ENCODE measurements at places on chromosomes 2 and 18.
A peak's percentile ranks its signal among the peaks of the same experiment; 100 is the strongest.

DNA sequence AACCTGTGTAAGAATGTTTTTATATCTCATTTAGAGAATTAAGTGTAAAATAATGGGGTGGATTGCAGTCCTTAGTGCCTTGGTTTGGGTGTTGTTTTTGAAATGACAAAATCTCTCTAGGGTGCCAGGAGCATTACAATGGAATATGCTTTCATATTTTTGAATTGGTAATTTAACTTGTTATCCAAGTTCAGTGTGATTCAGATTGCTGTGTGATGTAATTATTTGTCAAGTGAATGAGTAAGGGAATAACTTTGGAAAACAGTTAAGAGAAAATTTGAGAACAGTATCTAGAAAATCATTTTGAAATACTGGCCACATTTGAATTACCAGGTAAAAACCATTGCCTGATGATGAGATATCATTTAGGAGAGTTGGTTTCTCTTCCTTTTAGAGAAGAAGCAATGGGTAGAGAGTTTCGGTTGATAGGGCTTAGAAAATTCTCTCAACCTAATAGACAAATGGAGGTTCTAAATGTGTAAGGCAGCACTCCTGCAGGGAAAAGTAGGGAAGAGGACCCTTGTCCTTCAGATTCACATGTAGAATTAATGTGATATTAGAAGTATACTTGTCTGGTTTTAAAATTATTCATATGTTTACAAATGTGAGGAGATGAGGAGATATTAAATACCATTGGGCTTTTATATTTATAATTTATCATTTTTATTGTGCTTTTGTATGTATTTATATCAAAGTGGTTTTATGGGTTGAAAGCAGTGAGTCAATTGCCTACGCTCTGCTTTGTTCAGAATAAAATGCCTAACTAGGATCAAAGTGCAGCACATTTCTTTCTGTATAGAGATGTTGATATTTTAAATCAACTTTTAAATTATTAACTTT, 124.8 kb downstream of the PHLPP1 start:
- DNase-seq: peak; percentile 25

- no peak for DNase-seq
These were observed 229.8 kb downstream of the CCDC178 start for GRCh38 chr18:33210575-33211189.

DNA sequence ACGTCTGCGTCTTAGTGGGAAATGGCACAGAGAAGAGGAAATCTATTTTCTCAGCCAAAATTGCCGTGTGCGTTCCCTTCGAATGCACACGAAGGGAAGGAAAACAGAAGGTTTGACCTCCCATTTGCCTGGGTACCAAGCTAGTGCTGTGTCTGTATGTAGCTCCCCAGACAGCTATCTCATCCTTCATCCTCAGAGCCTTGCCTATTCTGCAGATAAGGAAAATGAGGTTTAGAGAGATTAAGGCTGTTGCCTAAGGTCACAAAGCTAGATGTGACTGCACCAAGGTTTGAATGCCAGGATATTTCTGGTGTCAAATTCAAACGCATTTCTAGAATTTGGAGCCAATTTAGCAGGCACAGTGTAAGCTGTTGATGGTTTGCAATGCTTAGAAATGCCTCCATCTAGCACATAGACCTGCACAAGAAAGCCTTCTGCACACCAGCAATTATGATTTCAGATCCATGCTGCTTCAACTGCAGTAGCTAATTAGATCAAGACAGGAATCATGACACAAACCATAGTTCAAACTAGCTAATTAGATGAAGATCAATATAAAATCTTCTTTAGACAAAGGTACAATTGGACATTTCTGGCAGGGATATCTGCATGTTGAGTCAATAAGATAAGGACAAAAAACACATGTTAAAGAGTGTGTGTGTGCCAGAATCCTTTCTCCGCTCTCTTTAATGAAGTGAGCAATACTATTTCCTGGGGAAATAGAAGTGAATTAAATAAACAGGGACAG, 115.1 kb downstream of the CMPK2 start:
- no peak for DNase-seq

DNA sequence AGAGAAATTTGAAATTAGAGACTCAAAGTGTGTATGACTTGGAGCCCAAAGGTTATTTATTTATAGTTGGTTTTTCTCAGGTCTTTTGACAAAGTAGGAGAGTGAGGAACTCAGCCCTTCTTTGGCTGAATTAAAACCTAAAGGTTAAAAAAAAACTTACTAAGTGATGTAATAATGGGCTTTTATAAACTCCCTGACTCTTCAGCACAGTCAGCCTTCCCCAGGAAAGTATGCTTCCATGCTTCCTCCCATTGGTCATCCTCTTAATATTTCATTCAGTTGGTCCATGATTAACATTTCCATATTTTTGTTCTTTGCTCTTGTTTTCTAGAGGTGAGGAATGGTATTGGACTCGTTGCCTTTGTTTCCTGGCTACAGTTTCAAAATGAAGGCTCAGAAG, 7.2 kb downstream of the ARPC2 start:
- DNase-seq: no peak

DNA sequence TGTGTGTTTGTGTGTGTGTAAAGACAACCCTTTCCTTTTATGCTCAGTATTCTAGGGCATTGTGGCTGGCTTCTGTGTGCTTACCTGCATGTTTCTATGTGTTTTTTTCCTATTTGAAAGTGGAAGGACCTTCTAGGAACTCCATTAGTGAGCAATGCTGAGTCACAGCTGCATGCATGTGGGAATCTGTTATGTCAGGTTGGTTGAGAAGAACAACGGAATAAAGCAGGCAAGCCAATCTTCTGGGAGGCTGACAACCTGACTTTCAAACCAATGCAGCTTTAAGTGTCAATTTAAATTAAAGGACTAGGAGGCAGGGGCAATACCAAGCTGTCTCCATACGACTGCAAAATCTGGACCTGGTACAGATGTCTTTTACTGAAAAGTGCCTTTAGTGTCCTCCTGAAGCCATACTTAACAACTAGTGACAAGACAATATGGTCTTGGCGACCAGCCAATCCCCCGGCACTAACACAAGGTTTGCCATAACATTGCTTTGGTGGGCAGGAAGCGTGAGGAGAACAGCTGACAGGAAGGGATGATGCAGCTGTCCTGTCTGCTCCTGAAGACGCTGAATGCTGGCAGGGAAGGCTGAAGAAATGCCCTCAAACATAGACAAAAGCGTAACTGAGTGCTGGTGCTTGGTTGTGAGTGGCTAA, 514.7 kb upstream of the CDH7 start:
- no peak for DNase-seq

GRCh38 chr2:10989782-10990181, 78.0 kb downstream of the KCNF1 start:
- no peak for DNase-seq

GRCh38 chr2:202778217-202778616, 93.3 kb downstream of the ICA1L start:
- DNase-seq: no peak

GRCh38 chr2:237041231-237041630, 44.5 kb upstream of the COPS8 start:
- DNase-seq: no peak

GRCh38 chr2:25654801-25655200, 18.6 kb downstream of the DTNB start:
- no peak for DNase-seq

DNA sequence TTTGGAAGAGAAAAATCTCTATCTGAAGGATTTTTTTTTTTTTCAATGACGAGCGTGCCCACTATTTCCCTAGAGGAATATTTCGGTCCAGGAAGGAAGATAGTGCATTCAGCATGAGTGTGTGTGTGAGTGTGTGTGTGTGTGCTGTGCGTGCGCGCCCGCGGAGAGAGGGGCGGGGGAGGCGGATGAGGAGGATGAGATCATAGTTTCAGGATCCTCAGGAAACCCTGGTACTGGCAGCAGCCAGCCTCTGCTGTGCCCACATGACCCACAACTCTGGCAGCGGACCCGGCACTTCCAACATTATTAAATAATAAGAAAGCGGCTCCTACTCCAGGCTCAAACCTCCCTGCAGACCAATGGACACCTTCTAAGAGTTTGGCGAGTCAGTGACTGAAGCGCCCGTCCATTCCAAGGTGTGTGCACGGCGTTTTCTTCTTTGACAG, 217.0 kb upstream of the DTNA start:
- peak; percentile 31 for DNase-seq

GRCh38 chr2:42809131-42809818, 16.9 kb upstream of the HAAO start:
- DNase-seq: no peak

DNA sequence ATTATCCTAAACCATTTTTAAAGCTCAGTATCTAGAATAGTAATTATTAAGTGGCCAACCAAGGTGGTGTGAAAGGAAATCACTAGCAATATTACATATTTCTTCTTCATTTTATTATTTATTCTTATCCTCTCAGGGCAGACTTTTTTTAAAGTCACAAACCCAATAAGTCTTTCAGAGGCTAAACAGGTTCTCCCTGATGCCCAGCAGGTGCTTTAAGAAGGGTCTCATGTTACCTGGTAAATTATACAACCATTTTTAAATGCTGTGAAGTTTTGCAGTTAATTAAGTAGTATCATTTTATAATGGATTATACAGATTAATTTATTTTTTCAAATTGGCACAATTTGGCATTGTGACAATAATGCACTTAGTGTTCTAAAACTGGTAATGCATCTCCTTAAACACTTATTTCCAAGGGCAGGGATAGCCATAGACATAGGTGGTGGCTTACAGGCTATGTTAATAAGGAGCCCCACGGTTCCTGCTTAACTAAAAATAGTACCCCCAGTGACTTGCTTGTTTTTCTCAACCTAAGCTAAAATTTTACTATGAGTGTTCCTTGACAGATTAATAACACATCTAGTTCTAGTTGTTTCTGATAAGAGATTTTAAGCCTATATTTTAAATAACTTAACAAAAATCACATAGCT, 67.0 kb downstream of the PMS1 start:
- no peak for DNase-seq

DNA sequence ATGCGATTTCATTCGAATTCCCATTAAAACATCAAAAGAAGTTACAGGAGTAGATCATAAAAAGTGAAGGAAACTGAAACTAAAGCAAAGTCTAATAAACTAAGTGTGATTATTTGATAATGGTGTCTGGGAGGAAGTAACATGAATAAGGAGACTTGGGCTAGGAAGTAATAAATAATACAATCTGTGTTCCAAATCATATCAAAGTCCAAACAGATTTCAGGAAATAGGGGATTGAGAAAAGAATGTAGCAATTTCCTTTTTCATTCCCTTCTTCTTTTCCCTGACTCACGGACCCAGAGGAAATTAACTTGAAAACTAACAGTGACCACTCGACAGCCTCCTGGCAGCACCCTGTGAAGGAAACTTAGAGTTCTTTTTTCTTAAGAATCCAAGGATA, 758.4 kb upstream of the GCFC2 start:
- DNase-seq: no peak

DNA sequence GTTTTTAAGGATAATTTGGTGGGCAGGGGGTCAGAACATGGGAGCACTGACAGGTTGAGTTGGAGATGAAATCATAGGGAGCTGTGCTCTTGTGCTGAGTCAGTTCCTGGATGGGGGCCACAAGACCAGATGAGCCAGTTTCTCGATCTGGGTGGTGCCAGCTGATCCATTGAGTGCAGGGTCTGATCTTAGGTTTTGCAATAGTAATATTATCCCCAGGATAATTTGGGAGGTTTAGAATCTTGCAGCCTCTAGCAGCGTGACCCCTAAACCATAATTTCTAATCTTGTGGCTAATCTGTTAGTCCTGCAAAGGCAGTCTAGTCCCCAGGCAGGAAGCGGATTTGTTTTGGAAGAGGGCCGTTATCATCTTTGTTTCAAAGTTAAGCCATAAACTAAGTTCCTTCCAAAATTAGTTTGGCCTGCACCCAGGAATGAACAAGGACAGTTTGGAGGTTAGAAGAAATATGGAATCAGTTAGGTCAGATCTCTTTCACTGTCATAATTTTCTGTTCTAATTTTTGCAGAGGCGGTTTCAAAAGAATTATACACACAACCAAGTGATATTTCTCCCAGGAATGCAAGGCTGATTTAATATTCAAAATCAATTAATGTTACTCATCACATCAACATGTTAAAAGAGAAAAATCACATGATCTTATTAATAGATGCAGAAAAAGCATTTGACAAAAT, 23.0 kb downstream of the DBI start:
- DNase-seq: no peak

- DNase-seq: no peak
These were observed 233.3 kb downstream of the ATAD2B start for GRCh38 chr2:23693606-23693951.

DNA sequence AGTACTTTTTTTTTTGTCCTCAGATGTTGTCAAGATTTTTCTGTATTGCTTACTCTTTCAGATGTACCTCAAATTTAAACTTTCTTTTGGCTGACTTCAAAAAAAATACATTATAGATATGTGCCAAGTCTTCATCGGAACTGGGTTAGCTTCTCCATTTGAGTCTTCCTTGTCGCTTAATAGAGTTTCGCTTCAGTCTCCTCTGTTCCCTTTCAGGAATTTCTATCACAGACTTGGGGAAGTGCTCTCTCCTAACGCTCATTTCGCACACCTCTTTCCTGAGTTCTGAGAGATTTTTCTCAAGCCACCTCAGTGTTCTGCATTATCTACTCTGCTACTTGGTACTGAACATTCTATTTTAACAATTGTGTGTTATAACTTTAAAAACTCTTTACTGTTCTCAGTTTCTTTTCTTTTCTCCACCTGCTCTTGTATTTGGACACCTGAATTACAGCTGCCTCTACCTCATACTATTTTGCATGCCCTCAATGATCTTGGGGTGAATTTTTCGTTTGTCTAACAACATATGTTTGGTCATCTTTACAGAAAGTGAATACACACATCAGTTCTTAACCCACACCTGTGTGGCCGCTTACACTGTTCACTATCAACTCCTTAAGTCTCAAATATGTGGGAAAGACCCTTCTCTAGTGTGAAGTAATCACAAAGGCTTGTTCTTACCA, 16.5 kb downstream of the PTPN2 start:
- no peak for DNase-seq

DNA sequence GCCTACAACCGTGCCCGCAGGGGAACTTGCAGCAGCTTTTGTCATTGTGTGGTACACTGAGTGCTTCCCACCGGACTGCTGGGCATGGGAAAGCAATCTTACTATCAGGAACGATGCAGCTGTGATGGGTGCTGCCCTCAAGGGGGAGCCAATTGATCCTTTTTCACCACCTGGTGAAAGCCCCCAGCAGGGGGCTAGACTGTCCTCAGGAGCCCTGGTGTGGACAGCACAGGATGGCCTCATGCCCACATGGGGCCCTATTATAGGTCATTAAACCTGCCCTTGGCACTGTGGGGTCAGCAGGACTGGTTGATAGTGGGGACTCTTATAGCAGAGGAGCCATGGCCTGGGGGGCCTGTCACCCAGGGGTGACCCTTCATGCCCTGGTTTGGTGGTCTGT, 172.2 kb downstream of the GLI2 start:
- DNase-seq: no peak

Data from GM10248 (cell line).